CD8-positive, alpha-beta memory T cell (primary cell): ENCODE measurements at places on chromosomes 13 and 19. TPM values are rescaled to one million over a fixed set of nuclear protein-coding genes. Genes with fewer than 3 reads are reported as not detected.
A peak's percentile ranks its signal among the peaks of the same experiment; 100 is the strongest.

DNA sequence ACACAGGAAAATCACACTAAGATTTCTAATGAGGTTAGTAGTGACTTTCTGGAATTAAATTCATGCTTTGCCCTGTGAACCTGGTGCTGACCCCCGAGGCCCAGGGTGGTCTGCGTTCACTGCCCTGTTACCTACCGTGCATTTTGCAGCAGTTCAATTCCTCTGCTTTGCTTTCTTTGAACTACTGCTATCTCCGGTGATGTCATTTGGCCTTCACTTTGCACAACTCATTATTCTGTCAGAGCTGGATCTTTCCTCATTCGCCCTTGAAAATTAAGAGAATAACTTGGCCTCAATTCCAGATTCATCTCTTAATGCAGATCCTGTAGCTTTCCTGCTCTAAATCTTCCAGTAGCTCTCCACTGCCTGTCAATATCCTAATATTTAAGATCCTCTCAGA lies 8.8 kb upstream of the LRRC63 start:
- H3K4me3 ChIP-seq, result no peak overlapping the region
- no peaks in the 10 kb centered on the region for H3K36me3 ChIP-seq
- H3K27ac ChIP-seq, result no peak overlapping the region
- DNase-seq, result no peak
- H3K27me3 ChIP-seq, result no peaks in the 10 kb centered on the region

GRCh38 chr19:33731881-33732280 lies 64.8 kb upstream of the KCTD15 start:
- no peaks in the 10 kb centered on the region for H3K27me3 ChIP-seq

GRCh38 chr19:6249296-6249695 lies 30.5 kb downstream of the MLLT1 start:
- no peak overlapping the region for H3K4me3 ChIP-seq
- H3K36me3 ChIP-seq, result no peaks in the 10 kb centered on the region
- DNase-seq, result no peak
- H3K27me3 ChIP-seq, result no peaks in the 10 kb centered on the region

- no peak overlapping the region for H3K27ac ChIP-seq
- no peak for DNase-seq
These were observed 8.2 kb upstream of the SUCLA2 start for GRCh38 chr13:48009284-48009683.

SPRED3 gene
- polyA plus RNA-seq, result not detected

FXYD1 gene
- polyA plus RNA-seq, result 0.79 TPM

- H3K36me3 ChIP-seq, result no peaks in the 10 kb centered on the region
- H3K4me1 ChIP-seq, result no peaks in the 10 kb centered on the region
- H3K4me3 ChIP-seq, result no peak overlapping the region
- DNase-seq, result no peak
- H3K27me3 ChIP-seq, result no peaks in the 10 kb centered on the region
These were observed 73.7 kb upstream of the MEDAG start for GRCh38 chr13:30832377-30832776.

RETN gene
- 1.2 TPM for polyA plus RNA-seq

PSG5 gene
- polyA plus RNA-seq, result not detected

- peaks cover 11% of the 10 kb centered on the region for H3K36me3 ChIP-seq
- no peaks in the 10 kb centered on the region for H3K27me3 ChIP-seq
- H3K4me3 ChIP-seq, result no peak within 1 kb of the TSS
- H3K4me1 ChIP-seq, result peaks cover 29% of the 10 kb centered on the region
These were observed at the start of gene ETV2 for GRCh38 chr19:35641515-35642151. Gene ETV2, plus strand, starts transcription at chr19:35641745. Its CDS starts 716 bp downstream, at chr19:35642461.

DNA sequence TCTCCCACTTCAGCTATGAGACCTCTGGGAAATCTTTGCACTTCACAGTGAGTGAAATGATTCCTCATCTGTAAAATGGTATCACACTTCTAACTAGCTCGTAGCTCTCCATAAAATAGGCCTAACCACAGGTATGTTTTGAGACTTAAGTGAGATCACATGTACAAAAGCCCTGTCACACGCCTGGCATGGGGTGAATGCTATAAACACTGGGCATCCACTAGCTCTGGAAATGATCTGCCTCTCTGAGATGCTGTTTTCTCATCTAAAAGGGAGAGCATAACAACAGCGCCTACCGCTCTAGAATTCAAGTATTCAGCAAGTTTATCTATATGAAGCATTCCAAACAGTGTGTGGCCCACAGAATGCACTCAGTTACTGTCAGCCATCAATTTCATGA lies 2.2 kb downstream of the AKT2 start:
- peaks cover 63% of the 10 kb centered on the region for H3K4me1 ChIP-seq
- no peaks in the 10 kb centered on the region for H3K27me3 ChIP-seq
- no peak for DNase-seq
- peaks cover 4% of the 10 kb centered on the region for H3K36me3 ChIP-seq
- no peak overlapping the region for H3K4me3 ChIP-seq

CYP2A6 gene
- not detected for polyA plus RNA-seq

- peaks cover 11% of the 10 kb centered on the region for H3K36me3 ChIP-seq
- DNase-seq, result peak; percentile 21
- H3K4me3 ChIP-seq, result no peak overlapping the region
- no peaks in the 10 kb centered on the region for H3K4me1 ChIP-seq
These were observed 25.1 kb downstream of the CARS2 start for GRCh38 chr13:110680852-110681251.

- no peaks in the 10 kb centered on the region for H3K27me3 ChIP-seq
- H3K4me1 ChIP-seq, result no peaks in the 10 kb centered on the region
- no peak overlapping the region for H3K27ac ChIP-seq
- no peak overlapping the region for H3K4me3 ChIP-seq
- DNase-seq, result no peak
These were observed 321.7 kb downstream of the DCT start for GRCh38 chr13:94157705-94158218.
